CD4-positive, alpha-beta T cell treated with Interleukin-6 at 100 ng/mL for 8 hours (primary cell): ENCODE measurements at places on chromosomes 5 and 9.
A peak's percentile ranks its signal among the peaks of the same experiment; 100 is the strongest.

- no peak for DNase-seq
These were observed 135.4 kb upstream of the TAS2R1 start for GRCh38 chr5:9765419-9766140.

- DNase-seq = no peak
These were observed 275.2 kb downstream of the CSNK1G3 start for GRCh38 chr5:123787136-123787535.

GRCh38 chr9:137807721-137808703 lies 69.6 kb upstream of the CACNA1B start:
- DNase-seq = no peak

GRCh38 chr5:1417586-1418225 lies 27.5 kb downstream of the SLC6A3 start:
- DNase-seq = no peak

GRCh38 chr9:93132946-93133680 lies 938 bp downstream of the NINJ1 start:
- DNase-seq = peak; percentile 26

DNA sequence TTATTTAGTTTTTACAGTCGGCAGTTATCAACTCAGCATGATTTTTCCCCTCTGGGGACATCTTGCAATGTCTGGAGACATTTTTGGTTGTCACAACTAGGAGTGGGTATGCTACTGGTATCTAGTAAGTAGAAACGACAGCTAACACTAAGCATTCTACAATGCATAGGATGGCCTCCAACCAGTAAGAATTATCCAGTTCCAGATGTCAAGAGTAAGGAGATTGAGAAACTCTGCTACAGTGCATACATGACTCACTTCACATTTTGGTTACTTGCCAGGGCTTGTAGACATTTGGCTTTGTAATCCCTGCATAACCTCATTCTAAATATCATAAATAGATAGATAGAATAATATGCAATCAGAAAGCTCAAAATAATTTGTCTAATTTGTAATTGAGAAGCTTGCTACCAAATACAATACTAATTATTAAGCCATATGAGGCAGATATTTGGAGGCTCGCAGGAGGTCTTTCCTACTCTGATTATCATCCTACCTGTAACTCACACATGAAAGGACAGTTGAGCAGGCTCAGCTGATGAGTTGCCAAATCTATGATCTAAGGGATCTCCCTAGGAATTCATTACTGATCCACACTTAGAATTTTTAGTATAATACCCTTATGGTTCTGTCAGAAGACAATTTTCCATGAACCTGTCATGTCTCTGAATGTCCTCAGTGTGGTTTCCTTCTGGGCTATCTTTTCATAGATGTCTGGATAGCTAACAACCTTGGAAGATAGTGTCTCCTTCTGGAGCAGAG lies 346.9 kb upstream of the TLE4 start:
- no peak for DNase-seq

- DNase-seq = no peak
These were observed 177.9 kb upstream of the MAP3K1 start for GRCh38 chr5:56637321-56637920.

DNA sequence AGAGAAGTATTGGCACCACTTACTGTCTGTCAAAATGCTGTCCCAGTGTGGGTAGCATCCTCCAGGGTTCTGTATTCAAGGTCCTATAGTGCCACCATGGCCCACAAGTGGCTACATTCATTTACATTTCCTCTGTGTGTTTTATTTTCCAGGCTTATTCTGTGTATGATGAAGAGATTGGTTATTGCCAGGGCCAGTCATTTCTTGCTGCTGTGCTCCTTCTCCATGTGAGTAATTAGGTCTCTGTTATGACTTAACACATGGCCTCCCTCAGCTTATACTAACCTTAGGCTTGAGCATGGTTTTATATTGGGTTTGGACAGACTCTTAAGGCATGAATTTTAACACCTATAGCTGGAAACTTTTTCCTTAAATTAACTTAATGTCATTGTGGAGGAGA lies 36.7 kb downstream of the GPR21 start:
- no peak for DNase-seq

DNA sequence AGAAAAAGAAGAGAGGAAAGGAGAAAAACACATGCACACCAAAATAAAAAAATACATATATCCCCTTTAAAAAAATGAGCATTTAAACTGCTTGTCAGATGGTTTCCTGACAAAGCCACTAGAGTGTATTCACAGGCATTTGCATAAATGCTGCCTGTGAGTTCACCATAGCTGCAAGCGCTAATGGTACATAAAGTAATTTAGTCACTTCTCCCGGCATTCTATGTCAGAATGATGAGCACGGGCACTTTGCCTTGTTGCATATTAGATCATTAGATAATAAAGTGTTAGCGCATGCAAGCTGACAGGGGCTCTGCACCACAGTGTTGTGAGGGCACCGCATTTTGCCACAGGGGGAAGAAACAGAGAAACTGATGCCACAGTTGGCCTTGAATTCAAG lies 280.6 kb downstream of the EBF1 start:
- no peak for DNase-seq

- DNase-seq = no peak
These were observed 103.5 kb upstream of the NR3C1 start for GRCh38 chr5:143506836-143507552.

- DNase-seq = no peak
These were observed 21.3 kb downstream of the TBC1D9B start for GRCh38 chr5:179886190-179886911.

DNA sequence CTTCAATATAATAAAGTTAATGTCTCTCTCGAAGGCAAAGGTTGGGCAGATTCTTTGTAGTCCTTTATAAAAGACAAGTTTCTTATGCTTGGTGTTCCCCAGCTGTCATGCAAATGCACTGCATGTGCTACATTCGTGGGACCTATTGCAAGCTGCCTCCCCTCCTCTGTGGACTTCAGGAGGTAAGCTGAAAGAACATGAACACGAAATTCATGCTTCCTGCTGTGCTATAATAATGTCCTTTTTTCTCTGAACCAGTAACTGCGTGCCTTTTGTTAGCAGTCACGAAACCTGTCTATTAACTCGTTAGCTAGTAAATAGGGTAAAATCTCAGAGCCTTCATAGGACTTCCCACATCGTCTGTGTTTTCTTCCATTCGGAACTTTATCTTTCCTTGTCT lies 363.5 kb downstream of the CDH9 start:
- no peak for DNase-seq

GRCh38 chr5:149526845-149527590 lies 24.2 kb downstream of the CSNK1A1 start:
- no peak for DNase-seq

DNA sequence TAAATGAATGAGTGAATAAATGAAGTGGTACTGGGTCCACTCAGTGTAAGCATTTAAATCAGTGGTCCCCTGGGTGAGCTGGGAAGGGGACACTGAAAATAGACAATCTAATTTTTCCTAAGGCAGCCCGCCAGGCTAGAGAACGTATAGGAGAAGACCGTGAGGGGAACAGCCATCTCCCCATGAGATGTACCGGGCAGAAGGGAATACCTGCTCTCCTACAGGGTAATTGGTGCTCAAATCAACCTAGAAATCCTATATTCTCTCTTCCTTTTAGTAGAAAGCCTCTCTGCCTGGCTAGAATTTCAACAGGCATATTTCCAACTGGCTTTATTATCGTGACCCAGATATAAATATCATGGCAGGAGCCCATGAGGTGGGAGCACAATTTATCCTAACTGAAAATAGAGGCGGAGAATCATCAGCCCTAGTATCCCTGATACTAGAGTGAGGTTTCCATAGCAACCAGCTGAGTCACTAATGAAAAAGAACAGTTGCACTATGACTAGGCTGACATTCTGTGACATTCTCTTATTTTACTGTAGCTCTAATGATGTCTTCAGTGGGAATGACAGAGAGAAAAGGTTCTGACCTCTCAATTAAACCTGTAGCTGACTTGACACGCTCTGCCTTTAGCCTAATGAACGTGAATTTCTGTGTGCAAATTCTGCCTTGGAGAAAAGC lies 96.5 kb upstream of the CAST start:
- no peak for DNase-seq

DNA sequence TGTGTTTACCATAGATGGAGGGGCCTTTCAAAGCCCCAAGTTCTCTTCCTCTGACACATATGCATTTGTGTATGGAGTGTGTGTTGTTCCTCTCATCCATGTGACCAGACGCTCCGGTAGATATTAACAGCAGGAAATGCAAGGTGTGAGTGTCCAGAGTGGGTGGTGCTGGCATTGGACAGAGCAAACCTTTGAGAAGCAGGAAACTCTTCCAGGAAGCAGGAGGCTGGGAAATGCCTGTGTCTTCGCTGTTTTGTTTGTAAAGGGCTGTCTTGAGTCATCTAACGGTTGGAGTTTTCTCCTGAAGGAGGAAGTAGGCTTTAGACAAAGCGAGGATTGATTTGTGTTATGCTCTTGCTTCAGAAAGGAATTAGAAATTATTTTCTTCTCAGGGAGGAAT lies 370.9 kb downstream of the PLK2 start:
- DNase-seq = no peak

DNA sequence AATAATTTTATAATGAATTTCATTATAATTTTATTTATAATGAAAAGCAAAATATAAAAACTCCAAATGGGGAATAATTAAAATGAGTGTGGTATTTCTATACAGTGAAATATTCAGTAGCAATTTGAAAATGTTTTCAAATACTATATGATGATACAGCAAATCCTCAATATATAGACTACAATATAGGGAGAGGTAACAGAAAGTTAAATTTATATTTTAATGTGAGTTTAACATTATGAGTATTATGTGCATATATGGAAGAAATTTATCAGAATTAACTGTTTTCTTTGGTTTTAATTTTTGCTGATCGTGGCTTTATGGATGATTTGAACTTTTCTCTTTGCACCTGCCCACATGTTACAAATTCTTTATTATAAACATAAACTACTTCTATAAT lies 500.9 kb upstream of the ARRDC3 start:
- no peak for DNase-seq

DNA sequence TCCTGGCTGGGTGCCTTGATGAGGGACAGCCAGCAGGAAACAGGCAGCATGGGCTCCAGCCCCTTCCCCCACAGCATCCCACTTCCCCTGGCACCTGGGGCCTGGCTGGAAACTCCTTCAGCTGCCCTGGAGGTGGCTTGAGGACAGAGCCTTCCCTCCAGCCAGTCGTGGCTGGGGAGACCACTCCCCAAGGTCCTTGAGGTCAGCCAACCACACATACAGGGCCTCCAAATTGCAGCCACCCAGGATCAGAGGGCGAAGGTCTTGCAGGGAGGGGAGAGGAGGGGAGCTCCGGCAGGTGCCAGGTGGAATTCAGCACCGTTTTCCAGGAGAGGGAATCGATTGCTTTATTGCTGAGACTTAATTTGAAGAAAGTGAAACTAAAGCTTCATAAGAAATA lies 280.4 kb downstream of the PBX3 start:
- DNase-seq = no peak

GRCh38 chr9:31908158-31908890 lies 476.1 kb upstream of the ACO1 start:
- no peak for DNase-seq

- no peak for DNase-seq
These were observed 67.3 kb upstream of the RXRA start for GRCh38 chr9:134258828-134259546.

DNA sequence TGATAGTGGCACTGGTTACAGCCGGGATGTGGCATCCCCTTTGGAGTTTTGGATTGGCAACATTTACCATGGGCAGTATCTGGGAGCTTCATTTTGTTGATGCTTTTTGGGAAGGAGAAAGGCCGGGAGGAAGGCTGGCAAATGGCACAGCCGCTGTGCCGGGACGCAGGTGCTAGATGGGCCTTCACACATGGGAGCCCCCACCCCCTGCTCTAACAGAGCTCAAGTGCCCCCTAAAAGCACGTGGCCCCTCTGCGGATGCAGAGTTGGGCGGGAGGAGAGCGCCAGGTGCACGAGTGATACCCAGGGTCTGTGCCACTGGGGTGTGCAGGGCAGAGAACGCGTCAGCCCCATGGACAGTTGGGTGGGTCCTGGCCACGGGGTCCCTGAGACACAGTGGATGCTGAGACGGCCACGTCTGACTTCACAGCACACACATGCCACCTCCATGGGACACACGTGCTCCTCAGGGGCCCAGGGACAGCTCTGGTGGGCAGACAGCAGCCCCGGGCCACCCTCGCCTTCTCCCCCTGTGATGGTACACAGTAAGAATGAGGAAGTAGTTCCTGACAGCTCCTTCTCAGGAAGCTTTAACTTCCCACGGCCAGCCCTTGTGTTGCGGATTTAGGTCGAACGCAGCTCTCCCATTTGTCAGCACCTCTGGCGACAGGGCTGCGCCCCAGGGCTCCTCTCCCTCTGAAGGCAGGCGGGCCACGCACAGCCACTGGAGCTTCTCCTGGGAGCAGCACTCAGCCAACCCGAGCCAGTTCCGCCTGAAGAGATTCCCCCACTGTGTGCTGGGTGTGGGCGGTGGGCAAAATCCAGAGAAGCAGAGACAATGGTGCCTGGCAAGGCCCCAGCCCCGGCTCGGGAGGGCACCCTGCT lies 10.8 kb downstream of the SLC9A3 start:
- no peak for DNase-seq

- no peak for DNase-seq
These were observed 772.3 kb downstream of the MAT2B start for GRCh38 chr5:164277720-164278119.

- no peak for DNase-seq
These were observed 303.5 kb downstream of the PLK2 start for GRCh38 chr5:58156361-58156760.

DNA sequence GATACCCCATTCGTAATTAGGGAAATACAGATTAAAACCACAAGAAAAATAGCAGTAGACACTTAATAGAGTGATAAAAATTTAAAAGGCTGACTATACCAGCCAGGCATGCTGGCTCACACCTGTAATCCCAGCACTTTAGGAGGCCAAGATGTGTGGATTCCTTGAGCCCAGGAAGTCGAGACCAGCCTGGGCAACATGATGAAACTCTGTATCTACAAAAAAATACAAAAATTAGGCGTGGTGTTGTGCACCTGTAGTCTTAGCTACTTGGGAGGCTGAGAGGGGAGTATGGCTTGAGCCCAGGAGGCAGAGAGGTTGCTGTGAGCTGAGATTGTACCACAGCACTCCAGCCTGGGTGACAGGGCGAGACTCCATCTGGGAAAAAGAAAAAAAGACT lies 72.0 kb downstream of the FCHO2 start:
- no peak for DNase-seq

DNA sequence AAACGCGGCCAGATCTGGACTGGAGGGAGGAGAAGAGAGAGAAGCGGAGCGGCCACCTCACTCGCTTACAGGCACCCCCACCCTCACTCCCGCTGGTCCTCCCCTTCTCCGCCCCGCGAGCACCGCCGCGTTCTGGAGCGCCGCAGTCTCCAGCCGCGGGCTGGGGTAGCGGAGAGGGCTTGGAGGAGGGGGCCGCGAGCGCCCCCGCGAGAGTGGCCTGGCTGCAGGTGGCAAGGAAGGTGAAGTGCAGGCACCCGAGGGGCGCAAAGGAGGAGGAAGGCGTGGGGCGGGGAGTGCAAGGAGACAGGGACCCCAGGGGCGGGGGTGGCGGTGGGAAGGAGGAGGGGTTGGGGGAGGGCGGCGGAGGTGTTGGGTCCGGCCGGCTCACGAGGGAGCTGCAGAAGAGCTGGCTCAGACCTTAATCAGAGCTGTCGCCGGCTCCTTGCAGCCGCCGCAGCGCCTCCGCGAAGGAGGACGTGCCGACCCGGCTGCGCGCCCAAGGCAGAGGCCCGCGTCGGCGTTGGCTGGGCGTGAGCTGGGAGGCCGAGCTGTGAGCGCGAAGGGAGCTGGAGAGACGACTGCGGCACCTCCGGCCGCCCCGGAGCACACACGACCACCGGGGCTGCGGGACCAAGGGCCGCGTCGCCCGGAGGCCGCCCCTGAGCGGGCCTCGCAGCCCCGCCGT lies at the start of gene DMRT3:
DMRT3 (plus strand) TSS at position 398 of the 685 bp plus-strand sequence. CDS start 347 bp downstream, outside the sequence.
- no peak for DNase-seq
